ENCODE measurements at places on chromosomes 6 and 20. TPM values are rescaled to one million over a fixed set of nuclear protein-coding genes. Genes with fewer than 3 reads are reported as not detected.

DDX43 gene
- total RNA-seq: 0.20 TPM

PGC gene
- total RNA-seq: 0.81 TPM

NFATC2 gene
- total RNA-seq: 11.2 TPM

PHF10 gene
- total RNA-seq: 55.5 TPM

PLA2G7 gene
- total RNA-seq: not detected

ZNF335 gene
- 16.0 TPM for total RNA-seq

MPIG6B gene
- total RNA-seq: 0.47 TPM

DNA sequence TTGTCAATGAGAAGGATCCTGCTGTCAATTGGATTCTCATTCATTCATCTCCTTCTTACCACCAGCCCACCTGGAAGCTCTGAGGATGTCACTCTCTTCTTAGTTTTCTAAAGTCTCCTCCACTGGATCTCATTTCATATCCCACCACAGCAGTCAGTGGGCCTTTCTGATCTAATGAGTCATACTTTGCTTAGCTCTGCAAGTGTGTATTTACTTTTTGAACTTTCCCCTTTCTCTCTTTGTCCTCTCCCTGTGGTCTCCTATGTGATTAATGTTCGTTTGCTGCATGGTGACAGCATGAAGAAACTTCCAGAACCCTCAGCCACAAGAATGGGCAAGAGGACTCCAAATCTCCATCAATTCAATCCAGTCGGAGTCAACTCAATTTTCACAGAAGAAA lies 63.6 kb upstream of the SYNDIG1 start:
- no peak for DNase-seq

DNA sequence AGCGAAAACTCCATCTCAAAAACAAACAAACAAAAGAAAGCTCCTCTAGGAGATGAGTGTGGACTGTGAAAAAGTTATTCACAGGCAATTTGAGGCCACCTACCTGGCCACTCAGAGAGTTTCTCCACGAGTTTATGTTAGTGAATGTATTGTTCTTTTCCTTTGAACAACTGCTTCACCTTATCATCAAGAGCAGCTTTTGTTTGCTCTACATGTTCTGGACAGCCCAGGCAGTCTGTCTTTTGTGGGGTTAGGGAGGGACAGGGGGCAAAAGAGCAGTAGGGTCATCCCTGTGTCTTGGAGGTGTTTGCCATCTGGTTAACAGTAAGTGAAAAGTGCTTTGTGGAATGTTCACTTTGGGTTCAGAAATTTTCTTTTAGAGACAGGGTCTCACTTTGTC lies 8.0 kb downstream of the CASS4 start:
- DNase-seq: no peak

DNA sequence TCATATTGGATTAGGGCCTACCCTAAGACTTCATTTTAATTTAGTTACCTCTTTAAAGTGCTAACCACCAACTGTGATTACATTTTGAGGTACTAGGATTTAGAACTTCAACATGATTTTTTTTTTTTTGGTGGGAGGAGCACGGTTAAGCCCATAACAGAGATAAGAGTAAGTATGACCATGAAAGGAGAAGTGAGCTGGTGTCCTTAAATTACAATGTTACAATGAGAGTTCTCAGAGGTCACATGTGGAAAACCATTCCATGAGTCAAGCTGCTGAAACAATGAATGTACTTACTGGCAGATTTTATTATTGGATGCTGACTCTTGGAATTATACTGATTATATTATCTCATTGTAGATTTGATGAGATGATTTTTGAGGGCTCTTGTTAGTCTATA lies 779.3 kb upstream of the CITED2 start:
- DNase-seq: peak; percentile 20

- no peak for DNase-seq
Measured at GRCh38 chr6:100179576-100179975, 185.6 kb upstream of the MCHR2 start.

GRCh38 chr6:30840084-30840934 lies 44.0 kb upstream of the DDR1 start:
- no peak for DNase-seq

- peak; percentile 89 for DNase-seq
Measured at GRCh38 chr6:41066867-41067304, 5.3 kb downstream of the OARD1 start.

GRCh38 chr6:150541576-150541975 lies 58.1 kb upstream of the PLEKHG1 start:
- DNase-seq: no peak

GRCh38 chr6:41032830-41033229 lies 6.2 kb downstream of the UNC5CL start:
- no peak for DNase-seq

- DNase-seq: no peak
Measured at GRCh38 chr6:41226752-41227151, 1.4 kb upstream of the TREML4 start.

- DNase-seq: peak; percentile 65
Measured at GRCh38 chr6:35415065-35415891, 36.9 kb upstream of the FANCE start.

- DNase-seq: no peak
Measured at GRCh38 chr6:156944412-156944811, 167.2 kb downstream of the ARID1B start.

- DNase-seq: no peak
Measured at GRCh38 chr6:114172576-114173260, 170.1 kb downstream of the HS3ST5 start.

DNA sequence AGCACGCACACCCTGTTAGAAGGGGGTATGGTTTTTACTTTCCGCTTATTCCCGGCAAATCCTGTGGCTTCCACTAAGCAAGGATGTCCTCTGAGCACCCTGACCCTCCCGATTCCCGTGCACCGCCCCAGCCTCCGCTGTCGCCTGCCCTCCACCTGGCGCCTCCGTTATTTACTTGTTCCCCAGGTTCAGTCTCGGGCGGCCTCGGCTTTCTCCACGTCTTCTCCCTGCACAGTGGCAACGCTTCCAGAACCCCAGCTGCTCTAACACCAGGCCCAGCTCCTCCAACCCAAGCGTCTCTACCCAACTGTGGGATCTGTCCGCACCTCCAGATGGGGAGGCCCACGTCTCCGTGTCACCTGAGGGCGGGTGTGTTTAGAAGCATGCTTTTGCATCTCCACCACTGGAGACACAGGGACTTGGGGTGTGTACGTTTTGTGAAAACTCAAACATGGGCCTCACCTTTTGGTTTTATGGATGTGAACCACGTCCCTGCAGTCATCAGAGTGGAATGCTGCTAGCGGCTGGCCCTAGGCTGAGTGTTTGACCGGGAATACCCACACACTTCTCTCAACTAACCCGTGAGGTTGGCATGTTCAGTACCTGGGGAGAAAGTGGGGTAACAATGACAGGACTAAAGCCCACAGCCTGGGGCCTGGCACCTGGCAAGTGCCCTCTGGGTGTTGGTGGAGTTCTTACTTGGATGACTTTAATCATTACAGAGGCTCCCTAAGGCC lies 79.9 kb downstream of the THBS2 start:
- DNase-seq: no peak

- DNase-seq: no peak
Measured at GRCh38 chr20:31596831-31597480, 8.1 kb upstream of the ID1 start.

GRCh38 chr20:3156811-3157619 lies 2.6 kb downstream of the FASTKD5 start:
- DNase-seq: no peak

DNA sequence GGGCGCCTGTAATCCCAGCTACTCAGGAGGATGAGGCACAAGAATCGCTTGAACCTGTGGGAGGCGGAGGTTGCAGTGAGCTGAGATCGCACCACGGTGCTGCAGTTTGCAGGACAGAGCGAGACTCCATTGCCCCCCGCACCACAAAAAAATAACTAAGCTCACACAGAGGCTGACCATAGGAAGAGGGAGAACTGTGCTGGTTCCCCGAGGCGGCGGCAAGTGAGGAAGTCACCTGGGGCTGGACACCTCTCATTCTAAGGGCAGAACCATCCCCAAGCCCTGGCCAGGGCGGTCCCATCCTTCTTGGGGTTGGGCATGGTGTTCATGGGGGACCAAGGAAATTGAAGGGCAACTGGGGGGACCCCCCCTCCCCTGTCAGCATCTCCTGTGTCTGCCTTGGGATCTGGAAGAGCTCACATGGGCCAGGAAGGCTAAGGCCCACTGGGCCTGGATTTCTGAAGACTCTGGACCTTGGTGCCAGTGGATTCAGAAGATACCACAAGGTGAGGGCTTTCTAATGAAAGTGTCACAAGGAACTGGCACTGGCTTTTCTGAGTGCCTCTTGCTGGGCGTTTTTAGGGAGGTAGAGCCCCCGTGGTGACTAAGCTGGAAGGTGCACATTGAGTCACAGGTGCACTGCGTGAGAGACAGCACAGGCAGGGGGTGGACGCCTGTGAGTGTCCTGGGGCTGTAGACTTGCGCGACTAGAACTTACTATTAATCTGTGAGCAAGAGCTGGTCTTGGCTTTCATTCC lies 11.5 kb downstream of the IRF4 start:
- no peak for DNase-seq

DNA sequence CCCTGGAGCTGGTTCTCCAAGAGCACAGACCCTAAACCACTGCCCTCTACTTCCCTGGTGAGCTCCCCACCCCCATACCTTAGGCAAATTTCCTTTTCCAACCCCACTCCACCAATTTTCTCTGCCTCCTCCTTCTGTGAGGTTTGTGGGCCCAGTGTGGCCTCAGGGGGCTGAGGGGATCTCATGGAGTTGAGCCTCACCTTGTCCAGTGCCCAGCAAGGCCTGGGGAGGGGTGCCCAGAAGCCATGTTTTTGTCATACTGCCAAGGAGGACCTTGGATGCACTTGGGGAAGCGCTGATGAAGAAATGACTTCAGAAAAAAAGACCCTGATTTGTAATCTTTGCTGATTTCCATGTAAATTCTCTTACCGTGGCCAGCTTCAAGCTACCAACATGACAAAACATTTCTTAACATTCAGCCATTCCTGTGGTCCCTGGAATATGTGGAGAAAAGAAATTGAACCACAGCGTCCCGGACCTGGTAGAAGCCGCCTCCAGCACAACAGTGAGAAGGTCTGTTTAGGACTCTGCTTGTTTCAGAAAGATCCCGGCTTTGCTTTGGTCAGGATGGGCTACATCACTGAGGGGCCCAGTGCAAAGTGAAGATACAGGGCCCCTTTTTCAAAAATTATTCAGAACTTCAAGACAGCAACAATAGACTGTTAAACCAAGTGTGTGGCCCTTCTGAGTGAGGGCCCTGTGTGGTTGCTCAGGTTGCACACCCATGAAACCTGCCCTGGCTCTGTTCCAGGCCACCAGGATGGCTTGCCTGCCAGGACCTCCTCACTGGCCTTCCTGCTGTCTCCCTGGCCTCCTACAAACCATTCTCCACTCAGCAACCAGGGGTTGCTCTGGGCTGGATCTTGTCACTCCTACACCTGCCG lies 52.5 kb downstream of the CHMP4B start:
- no peak for DNase-seq

GRCh38 chr6:29762781-29763214 lies 39.6 kb downstream of the HLA-F start:
- no peak for DNase-seq
